NCI-H345 (cell line): ENCODE measurements at places on chromosomes 3 and 15.

DNA sequence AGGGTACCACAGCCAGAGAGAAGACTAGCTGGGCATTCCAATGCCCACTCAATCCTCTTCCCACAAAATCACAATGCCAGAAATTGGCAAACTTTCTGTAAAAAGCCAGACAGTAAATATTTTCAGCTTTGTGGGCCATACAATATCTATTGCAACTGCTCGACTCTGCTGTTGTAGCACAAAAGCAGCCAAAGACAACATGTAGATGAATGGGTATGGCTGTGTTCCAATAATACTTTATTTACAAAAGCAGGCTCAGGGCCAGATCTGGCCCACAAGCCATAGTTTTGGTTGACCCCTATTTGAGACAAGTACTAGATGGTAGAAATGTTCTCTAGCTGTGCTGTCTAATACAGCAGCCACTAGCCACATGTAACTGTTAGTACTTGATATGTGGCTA, 330.9 kb downstream of the ERC2 start:
- DNase-seq = peak; percentile 55

DNA sequence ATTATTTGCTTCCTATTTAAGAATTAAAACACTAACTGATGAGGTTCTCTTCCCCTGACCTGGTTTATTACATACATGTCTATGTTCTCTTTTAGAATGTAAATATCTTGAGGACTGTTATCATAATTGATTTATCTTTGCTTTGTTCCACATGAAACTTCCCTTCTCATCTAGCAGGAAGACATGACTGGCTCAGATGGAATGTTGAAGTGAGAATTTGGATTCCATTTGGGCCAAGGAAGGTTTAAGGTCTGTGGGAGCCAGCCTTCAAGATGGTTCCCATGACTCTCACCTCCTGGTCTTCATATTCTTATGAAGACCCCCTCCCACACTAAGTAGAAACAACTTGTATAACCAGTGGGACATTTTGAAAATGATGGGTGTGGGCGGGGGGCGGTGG, 222.2 kb upstream of the GADL1 start:
- no peak for DNase-seq

DNA sequence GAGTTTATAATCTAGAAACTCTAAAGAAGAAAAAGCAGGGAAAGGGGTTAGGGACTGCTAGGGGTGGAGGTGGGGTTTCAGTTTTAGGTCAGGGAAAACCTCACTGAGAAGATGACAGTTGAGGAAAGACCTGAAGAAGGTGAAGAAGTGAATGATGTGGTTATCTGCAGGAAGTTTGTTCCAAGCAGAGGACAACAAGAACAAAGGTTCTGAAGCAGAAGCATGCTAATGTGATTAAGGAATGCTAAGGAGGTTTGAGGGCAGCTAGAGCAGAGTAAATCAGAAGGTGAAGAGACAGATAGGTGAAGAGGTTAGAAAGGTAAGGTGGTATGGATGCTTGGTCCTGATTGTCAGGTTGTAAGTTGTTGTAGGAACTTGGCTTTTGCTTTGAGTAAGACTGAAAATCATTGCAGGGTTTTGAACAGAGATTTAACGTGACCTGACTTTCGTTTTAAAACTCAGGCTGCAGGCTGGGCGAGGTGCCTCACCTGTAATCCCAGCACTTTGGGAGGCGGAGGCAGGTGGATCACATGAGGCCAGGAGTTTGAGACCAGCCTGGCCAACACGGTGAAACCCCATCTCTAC, 8.6 kb downstream of the OXSR1 start:
- DNase-seq = no peak

DNA sequence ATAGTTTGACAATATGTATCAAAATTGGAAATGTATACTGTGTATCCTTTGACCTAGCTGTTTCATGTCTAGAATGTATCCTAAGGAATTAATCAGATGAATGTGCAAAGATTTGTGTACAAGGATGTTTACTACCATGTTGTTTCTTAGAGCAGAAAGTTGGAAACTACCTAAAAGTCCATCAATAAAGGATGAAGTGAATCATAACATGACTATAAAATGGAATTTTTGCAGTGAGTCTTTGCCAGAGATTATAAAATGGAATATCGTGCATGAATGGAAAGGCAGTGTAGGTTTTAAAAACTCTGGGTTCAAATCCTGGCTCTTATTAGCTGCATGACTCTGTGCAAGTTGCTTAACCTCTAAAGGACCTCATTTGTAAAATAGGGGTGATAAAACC, 14.3 kb downstream of the POGLUT1 start:
- no peak for DNase-seq

DNA sequence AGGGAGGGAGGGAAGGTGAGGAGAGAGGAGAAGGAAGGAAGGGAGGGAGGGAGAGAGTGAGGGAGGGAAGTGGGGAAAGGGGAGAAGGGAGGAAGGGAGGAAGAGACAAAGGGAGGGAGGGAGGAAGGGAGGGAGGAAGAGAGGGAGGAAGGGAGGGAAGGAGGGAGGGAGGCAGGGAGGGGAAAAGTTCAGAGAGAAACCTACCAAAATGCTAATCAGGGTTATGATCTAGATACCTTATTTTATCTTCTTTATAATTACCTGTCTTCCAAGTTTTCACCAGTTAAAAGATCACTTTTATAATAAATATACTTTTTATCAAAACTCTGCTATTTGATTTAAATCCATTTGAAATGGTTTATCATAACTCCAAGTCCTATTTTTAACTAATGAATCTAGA, 44.4 kb downstream of the FAM174B start:
- DNase-seq = no peak

DNA sequence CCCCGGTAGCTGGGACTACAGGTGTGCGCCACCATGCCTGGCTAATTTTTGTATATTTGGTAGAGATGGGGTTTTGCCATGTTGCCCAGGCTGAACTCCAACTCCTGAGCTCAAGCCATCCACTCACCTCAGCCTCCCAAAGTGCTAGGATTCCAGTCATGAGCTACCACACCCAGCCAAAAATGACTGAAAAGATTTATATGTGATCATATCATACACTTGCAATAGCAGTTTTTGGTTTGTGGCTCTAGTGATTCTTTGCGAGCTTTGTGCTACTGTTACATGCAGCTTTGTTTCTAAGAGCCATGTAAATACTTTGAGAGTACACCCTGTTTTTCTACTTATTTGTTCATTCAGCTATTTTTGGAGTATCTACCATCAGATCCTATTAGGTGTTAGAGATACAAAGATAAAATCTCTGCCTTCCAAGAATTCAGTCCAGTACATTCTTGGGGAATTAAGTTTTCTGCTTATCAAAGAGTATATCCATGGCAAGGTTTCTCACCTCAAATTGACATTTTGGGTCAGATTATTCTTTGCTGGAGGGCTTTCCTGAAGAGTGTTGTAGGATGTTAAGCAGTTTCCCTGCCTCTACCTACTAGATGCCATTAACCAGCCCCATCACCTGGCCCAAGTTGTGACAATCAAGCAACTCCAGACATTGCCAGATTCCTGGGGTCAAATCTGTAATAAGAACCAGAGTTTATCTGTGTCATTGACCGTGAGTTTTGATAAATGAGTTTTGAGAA, 15.0 kb downstream of the SNAP23 start:
- no peak for DNase-seq
